ENCODE measurements at places on chromosomes 6 and 20.
A peak's percentile ranks its signal among the peaks of the same experiment; 100 is the strongest.

DNA sequence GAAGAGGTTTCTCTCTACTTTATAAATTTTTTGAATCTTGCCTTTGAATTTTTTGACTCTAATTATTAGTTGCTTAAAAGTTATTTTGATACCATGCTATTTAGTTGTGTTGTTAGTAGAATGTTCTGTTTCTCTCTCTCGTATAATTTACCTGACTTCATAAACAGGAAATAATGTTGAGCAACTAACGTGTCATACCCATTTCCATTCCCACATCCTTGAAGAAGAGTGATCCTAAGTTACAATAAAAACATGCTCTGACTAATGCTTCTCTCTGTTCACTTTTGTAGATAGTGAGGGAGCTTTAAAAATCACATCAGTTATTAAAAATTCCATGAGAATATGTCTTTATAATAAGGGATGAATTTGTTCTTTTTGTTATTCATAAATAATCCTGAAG, 69.7 kb downstream of the SAMD5 start:
- DNase-seq = peak; percentile 5

DNA sequence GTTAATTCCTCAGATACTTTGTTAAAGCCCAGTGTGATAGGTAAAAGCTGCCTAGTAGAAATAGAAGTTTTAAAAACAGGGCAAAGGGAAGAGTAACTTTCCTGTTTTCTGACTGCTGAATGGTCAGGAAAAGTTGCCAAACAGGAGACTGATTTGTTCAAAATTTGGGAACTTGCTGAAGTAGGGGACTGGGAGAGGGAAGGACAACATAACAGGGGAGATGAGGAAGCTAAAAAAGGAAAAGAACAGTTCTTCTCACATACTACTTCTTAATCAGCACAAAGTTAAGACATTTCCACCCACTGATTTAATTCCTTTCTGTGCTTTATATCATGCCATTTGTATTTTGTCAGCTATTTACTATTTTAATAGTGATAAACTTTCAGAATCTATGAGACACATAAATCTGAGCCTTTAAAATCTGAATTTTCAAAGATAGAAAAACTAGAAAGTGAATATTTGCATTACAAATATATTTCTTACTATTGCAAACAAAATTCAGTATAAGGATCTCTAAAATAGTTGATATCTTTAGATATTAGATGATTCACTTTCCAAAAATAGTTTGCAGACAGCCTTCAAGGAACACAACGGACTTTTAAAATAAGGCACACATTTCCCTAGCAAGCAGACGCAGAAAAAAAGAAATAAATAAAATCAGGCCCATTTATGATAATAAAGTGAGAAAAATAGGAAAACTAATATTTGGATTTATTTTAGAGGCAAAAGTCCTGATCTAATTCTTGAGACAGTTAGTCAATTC, 36.9 kb upstream of the SLC16A10 start:
- DNase-seq = no peak

DNA sequence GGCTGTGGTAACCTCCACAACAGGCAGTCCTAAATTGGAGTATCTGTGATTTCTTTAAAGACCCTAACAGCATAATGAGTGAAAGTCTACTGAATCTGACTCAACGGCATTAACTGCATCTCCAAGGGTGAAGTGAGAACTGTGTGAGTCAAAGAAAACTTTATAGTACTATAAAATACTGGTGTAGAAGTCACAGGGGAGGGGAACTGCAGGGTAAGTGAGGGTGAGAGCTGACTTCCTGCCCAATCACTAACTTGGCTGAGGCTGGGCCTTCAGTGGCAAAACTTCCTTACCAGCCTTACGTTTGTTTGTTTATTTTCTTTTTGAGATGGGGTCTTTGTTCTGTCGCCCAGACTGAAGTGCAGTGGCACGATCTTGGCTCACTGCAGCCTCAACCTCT, 109.8 kb downstream of the PTPRK start:
- no peak for DNase-seq

- no peak for DNase-seq
Measured at GRCh38 chr20:49100972-49101371, 54.9 kb downstream of the CSE1L start.

GRCh38 chr6:87099472-87099871, 4.6 kb upstream of the CGA start:
- no peak for DNase-seq

DNA sequence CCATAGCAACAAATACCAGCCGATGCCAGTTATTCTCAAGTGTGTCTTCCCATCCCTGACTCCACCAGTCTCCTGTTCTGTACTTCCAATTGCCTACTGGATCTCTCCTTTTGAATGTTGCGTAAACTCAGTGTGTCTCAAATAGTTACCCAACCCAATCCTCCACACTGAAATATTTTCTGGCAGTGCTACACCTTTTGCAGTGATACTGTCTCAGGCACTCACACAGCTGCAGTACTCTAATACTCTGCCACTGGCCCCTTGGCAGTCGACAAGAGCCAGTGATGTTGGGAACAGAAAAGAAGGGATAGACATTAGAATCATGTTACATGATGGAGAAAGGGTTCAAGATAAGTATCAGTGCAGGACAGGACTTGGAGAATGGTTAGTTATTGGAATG, 31.8 kb upstream of the FOXO3 start:
- DNase-seq = no peak

- no peak for DNase-seq
Measured at GRCh38 chr6:55578537-55579363, at the start of gene HMGCLL1. Gene HMGCLL1 (minus strand): TSS chr6:55579192. CDS start chr6:55579055, 137 bp downstream.

- DNase-seq = no peak
Measured at GRCh38 chr6:14451594-14452374, 334.2 kb downstream of the CD83 start.

DNA sequence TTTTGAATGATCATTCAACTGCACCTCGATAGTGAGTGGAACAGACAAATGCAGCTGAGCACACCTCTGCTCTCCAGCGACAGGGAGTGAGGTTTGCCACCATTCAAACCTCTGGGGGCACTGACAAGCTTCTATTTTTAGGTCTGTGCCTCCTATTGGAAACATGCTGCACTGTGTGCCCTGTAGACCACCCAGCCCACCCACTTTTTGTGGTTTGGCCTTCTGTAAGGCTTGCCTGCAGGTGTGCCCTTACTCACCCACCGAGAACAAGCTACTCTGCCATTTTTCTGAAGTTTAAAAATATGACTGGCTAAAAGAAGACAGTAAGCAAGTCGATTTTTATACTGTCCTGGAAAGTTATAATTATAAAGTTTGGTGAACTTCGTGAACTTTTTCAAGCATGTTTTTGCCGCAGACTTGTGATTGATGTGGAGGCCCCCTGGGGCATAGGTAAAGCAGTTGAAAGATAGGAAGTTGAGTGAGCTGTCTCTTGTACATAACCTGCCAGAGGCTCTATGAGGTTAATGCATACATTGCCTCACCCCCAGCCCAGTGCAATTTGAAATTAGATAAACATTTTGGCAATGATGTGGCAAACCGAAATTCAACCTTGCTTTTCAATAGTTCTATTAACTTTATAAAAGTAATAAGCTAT, 53.8 kb downstream of the ADGRG6 start:
- no peak for DNase-seq

DNA sequence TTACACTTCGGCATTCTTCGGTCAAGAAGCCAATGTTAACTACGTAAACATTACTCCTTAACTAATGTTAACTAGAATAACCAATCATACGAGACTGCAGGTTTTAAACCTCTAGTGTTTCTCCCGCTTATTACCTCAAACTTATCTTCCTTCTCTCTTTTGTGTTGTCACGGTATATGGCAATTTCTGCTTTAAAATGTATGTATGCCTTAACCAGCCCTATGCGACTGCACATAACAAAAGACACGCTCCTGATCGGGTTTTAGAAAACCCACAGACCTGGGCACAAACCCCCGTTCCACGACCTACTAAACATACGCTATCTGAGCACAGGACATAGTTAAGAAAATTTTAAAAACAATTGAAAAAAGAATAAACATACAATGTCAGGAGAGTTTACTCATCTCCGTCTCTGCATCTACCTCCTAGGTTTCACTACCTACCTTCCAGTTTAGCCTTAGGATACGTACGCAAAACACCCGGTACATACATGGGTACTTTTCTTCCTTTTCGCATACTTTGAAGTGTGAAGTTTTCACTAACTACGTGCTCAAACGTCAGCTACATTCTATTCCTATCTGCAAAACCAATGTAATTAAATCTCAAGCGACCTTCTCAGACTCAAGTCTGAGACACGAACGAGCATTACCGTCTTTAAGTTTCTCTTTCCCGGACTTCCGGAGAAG, 1.1 kb downstream of the CD164 start:
- DNase-seq = peak; percentile 33

DNA sequence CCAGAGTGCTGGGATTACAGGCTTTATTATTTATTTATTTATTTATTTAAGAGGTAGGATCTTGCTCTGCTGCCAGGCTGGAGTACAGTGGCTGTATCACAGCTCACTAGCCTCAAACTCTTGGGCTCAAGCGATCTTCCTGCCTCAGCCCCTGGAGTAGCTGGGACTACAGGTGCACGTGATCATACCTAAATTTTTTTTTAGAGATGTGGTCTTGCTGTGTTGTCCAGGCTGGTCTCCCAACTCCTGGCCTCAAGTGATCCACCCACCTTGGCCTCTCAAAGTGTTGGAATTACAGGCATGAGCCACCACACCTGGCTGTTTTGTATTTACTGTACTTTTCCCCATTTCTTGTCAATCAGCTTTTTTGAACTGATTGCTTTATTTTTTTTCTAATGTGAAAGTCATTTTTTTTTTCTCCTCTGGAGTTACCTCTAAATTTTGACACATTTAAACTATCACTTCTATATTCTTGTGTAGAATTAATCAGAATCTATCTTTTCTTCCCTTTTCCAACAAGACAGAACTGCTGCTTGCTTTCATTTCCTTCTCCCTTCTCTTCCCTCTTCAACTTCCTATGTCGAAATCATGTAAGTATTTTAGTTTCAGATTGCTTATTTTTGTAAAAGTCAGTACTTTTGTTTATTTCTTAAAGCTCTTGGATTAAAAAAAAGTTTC, 12.0 kb downstream of the PANK2 start:
- no peak for DNase-seq

DNA sequence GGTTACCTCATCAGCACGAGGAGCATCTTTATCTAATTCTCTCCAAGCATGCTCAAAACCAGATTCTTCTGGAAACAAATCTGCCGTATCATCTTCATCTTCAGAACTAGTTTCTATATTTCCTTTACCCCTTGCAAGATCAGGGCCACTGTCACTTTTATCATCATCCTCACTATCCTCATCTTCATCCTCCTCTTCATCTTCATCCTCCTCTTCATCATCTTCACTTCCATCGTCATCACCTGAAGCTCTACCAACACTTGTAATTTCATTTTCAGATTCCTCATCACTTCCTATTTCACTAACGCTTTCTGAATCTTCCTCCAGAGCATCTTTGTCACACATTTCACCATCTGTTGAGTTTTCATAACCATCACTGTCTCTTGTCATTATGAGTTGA, 8.9 kb downstream of the ESF1 start:
- DNase-seq = no peak

GRCh38 chr20:19868441-19868840, 110.4 kb downstream of the RIN2 start:
- no peak for DNase-seq

GRCh38 chr20:36153736-36154699, 522 bp upstream of the EPB41L1 start:
- DNase-seq = peak; percentile 39

GRCh38 chr20:33979094-33979493, 14.6 kb upstream of the RALY start:
- DNase-seq = no peak

DNA sequence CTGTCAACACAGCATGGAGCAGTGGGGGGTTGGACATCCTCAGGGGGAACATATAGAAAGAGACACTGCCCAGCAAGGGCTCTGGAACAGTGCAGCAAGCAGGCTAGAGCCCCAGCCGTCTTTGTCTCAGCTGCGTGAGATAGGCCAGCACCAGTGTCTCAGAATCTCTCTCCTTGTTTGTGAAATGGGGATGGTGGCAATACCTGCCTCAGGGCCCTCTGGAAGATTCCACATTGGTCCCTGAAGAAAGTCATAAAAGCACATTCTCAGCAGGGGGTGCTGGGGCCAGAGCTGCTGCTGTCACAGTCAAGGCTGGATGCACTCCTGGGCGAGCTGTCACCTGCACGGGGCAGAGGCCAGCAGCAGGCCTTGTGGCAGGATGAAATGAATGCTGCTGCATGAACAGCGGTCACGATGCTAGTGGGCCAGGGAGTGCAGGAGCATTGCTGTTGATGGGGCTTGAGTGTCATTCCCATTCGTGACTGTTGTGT, 121.7 kb downstream of the SYCP2 start:
- no peak for DNase-seq

- DNase-seq = no peak
Measured at GRCh38 chr6:8900056-8900455, 464.7 kb upstream of the SLC35B3 start.

GRCh38 chr6:109053336-109053735, 41.3 kb downstream of the SESN1 start:
- no peak for DNase-seq

DNA sequence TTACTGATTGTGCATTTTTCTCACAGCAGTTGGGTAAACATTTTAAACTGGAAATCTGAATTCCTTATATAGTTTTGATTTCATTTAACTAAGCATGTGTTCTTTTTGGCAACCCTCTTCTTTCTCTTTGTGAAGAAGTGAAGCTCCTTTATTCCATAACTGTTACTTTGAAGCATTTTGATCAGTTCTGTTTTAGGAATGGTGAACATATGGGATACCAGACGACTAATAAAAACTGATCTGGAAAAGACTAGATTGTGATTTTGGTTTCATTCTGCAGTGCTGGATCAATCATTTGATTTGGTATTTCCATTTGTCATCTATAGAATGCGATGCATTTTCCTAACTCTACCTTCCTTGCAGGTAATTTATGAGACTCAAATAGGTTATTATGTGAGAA, 9.8 kb downstream of the AFG1L start:
- no peak for DNase-seq

- no peak for DNase-seq
Measured at GRCh38 chr6:14083262-14083661, 34.3 kb upstream of the CD83 start.

DNA sequence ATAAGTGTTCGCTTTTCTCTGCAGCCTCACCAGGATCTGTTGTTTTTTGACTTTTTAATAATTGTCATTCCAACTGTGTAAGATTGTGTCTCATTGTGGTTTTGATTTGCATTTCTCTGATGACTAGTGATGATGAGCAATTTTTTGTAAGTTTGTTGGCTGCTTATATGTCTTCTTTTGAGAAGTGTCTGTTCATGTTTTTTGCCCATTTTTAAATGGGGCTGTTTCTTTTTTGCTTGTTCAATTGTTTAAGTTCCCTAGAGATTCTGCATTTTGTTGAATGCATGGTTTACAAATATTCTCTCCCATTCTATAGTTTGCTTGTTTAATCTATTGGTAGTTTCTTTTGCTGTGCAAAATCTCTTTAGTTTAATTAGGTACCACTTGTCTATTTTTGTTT, 295.9 kb downstream of the PACRG start:
- DNase-seq = no peak

GRCh38 chr20:43820731-43821330, 93.8 kb upstream of the TOX2 start:
- DNase-seq = no peak
